Spleen (tissue), 13 donors: ENCODE measurements at places on chromosomes 7 and 10. TPM values are rescaled to one million over a fixed set of nuclear protein-coding genes. Genes with fewer than 3 reads are reported as not detected.

MMD2 gene
- polyA plus RNA-seq: not detected

- no peaks in the 10 kb centered on the region for H3K36me3 ChIP-seq
- H3K27ac ChIP-seq: no peak overlapping the region
- H3K27me3 ChIP-seq: no peaks in the 10 kb centered on the region
- H3K4me1 ChIP-seq: no peaks in the 10 kb centered on the region
Observed at GRCh38 chr10:76115471-76116155, 684.2 kb downstream of the LRMDA start.

DNA sequence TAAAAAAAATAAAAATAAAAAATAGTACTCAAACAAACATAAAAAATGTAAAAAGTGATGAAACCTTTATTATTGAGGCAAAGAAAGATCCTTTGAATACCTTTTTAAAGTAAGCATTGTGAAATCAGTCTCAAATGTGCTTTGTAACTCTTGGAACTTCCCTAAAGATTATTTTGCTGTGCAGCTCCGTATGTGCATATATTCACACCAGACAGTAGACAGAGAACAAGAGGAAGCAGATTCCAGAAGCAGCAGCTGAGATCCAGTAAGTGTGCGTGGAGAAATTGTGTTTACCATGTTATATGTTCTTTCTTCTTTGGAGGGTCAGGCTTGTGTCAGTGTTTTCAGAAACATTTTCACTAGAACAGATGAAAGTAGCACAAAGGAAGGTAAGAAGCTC is 324.9 kb downstream of the AGMO start:
- no peaks in the 10 kb centered on the region for H3K4me1 ChIP-seq
- no peaks in the 10 kb centered on the region for H3K36me3 ChIP-seq
- H3K27ac ChIP-seq: no peak overlapping the region
- H3K4me3 ChIP-seq: no peak overlapping the region
- no peaks in the 10 kb centered on the region for H3K27me3 ChIP-seq

DNA sequence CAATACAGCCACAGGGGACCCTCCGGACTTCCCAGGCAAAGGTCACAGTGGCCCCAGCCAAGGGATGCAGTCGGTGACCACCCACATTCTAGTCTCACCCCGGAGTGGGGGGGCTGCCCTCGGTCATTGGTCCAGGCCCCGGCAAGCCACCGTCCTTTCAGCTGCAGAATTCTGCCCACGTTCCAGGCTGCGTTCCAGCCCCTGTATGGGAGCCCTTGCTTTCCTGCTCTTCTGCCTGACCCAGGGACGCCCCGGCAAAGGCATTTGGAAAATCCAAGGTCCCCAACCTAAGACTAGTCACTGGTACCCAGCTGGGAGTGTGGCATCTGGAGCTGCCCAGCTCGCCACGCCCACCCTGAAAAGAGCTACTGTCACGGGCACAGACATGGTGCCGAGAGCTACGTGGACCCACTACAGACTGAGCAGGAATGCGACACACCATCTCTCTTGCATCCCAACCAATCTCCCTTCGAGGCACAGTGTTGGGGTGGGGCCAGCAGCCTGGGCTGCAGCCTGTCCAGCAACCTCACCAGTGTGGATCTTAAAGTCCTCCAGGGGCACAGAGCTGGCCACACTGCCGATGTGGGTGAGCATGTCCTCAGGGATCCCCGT is 18.6 kb downstream of the OGDHL start:
- peaks cover 19% of the 10 kb centered on the region for H3K27me3 ChIP-seq
- no peak overlapping the region for H3K4me3 ChIP-seq

DNA sequence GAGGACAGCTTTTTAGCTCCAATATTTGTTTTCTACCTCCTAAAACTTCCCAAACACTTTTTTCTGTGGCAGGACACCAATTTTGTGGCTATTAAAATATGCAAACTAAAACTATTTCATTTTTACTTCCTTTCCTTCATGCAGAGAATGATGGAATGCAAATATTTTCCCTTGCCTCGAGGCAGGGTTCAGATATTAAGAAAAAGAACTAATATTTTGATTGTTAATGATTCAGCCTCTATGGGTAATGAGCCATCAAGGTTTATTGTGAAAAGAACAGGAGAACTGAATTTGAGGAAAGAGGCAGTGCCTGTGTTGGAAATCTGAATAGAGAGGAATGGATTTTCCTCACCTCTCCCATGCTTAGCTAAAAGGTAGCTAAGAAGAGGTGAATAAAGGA is 43.1 kb upstream of the CASD1 start:
- no peak for DNase-seq
- H3K36me3 ChIP-seq: no peaks in the 10 kb centered on the region
- H3K27ac ChIP-seq: no peak overlapping the region
- no peaks in the 10 kb centered on the region for H3K27me3 ChIP-seq

DNA sequence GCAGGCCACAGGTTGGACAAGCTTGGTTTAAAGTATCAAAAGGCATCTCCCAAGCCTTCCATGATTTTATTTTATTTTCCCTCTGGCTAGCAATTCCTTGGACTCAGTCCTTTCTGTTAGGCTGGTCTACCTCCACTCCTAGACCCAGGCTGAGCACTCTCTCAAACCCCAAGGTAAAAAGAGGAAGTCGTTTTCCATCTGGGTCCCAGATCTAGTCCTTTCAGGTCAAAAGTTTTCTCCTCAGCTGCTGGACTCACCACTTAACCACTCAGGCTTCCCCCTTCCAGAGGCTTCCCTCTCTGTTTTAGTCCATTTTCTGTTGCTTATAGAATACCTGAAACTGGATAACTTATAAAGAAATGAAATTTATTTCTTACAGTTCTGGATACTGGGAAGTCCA is 252.3 kb upstream of the MKLN1 start:
- peaks cover 84% of the 10 kb centered on the region for H3K4me1 ChIP-seq
- no peak overlapping the region for H3K4me3 ChIP-seq
- H3K27me3 ChIP-seq: no peaks in the 10 kb centered on the region
- H3K27ac ChIP-seq: no peak overlapping the region

AKR1D1 gene
- not detected for polyA plus RNA-seq

- no peak for DNase-seq
- H3K27ac ChIP-seq: peak overlapping the region; percentile 42
- no peaks in the 10 kb centered on the region for H3K36me3 ChIP-seq
- peaks cover 21% of the 10 kb centered on the region for H3K4me1 ChIP-seq
- no peak overlapping the region for H3K4me3 ChIP-seq
- no peaks in the 10 kb centered on the region for H3K27me3 ChIP-seq
Observed at GRCh38 chr7:99121496-99122021, 22.3 kb downstream of the SMURF1 start.

GRCh38 chr7:107628461-107629064 is 32.1 kb upstream of the SLC26A4 start:
- H3K27ac ChIP-seq: no peak overlapping the region
- peaks cover 3% of the 10 kb centered on the region for H3K4me1 ChIP-seq
- H3K27me3 ChIP-seq: no peaks in the 10 kb centered on the region
- peak; percentile 83 for DNase-seq
- H3K4me3 ChIP-seq: no peak overlapping the region
- peaks cover 12% of the 10 kb centered on the region for H3K36me3 ChIP-seq

- no peaks in the 10 kb centered on the region for H3K4me1 ChIP-seq
- no peak overlapping the region for H3K4me3 ChIP-seq
- H3K36me3 ChIP-seq: no peaks in the 10 kb centered on the region
- no peak for DNase-seq
- no peak overlapping the region for H3K27ac ChIP-seq
Observed at GRCh38 chr7:132059141-132059540, 502.7 kb upstream of the PODXL start.

DNA sequence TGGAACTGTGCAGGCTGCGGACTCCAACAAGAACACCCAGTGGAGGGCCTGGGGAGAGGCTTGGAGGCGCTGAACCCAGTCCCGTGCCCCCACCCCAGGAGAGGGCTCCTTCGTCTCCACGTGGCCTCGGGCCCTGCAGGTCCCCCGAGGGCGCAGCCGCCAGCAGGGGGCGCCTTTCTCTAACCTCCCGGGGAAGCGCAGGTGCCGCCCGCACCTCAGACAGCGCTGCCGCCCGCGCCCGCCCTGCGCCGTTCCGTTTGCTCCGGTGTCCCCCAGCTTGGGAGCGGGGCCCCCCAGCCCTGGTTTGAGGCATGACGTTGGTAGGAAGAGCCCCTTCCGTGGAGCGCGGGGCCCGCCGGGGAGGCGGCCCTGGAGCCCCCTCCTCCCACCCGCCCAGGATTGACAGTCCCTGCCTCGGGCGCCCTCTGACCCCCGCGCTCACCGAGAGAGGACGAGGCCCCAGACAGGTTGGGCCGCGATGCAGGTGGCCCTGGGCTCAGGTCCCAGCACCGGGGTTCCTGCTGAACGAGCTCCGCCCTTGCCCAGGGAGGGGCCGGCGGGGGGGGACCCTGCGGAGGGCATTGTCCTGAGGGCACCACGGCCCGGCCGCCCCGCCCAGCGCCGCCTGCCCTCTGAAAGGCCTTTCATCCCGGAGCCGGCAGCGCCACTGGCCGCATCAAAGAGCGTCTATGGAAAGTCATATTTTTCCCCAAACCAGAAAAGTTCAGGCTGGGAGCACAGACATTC is 42.8 kb downstream of the FOXL3 start:
- H3K4me1 ChIP-seq: peaks cover 10% of the 10 kb centered on the region
- no peaks in the 10 kb centered on the region for H3K36me3 ChIP-seq
- H3K4me3 ChIP-seq: peak overlapping the region; percentile 23
- H3K27me3 ChIP-seq: peaks cover 12% of the 10 kb centered on the region
- H3K27ac ChIP-seq: no peak overlapping the region
- DNase-seq: peak; percentile 93

GRCh38 chr10:21507150-21507549 is 18.3 kb downstream of the SKIDA1 start:
- no peaks in the 10 kb centered on the region for H3K27me3 ChIP-seq
- H3K4me1 ChIP-seq: peaks cover 12% of the 10 kb centered on the region
- H3K4me3 ChIP-seq: no peak overlapping the region
- H3K36me3 ChIP-seq: no peaks in the 10 kb centered on the region
- DNase-seq: peak; percentile 41

MPP7 gene
- 1.0 TPM for polyA plus RNA-seq

STAMBPL1 gene
- 6.2 TPM for polyA plus RNA-seq

DNA sequence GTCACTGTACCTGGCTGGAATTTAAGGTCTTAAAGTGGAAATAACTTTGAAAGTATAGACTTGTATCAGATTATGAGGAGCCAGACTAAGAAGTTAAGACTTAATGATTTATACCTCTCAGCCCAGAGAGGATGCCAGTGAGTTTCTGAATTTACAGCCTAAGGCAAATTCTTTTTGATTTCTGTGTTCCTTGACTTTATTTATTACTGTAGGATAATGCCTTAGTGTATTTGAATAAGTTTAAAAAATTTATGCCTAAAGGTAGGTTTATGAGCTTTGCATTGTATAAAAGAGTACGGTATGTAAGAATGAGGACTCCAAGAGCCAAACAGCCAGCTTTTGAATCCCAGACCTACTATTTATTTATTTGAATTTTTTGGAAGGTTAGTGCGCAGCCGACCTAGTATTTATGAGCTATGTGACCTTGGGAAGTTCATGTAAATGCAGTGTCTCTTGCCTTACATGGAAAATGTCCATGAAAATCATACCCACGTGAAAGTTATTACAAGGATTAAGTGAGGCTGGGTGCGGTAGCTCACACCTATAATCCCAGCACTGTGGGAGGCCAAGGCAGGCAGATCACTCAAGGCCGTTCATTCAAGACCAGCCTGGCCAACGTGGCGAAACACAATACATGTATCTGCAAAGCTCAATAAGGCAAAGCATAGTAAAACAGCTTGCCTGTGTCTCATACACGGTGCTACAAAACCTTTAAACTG is 174.6 kb downstream of the AUTS2 start:
- no peaks in the 10 kb centered on the region for H3K36me3 ChIP-seq
- H3K27me3 ChIP-seq: no peaks in the 10 kb centered on the region
- DNase-seq: no peak
- no peak overlapping the region for H3K27ac ChIP-seq

CRYGN gene
- polyA plus RNA-seq: 0.27 TPM

DNA sequence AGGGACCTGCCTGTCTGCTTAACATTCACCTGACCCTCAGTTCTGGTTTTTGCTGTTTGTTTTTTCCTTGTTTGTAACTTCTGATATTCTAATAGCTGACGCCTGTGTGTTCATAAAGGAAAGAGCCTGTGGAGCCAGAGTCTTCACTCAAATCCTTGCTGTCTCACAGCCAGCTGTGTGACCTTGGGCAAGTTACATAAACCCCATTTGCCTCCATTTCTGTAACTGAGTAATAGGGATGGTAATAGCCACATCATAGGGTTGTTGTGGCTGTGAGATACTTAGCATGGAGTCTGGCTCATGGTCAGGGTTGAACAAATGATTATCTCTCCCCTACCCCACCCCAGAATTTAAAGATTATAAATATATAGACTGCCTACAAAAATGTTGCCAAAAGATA is 27.0 kb downstream of the WBP1L start:
- H3K36me3 ChIP-seq: peaks cover 13% of the 10 kb centered on the region
- H3K27ac ChIP-seq: no peak overlapping the region
- no peak for DNase-seq
- no peak overlapping the region for H3K4me3 ChIP-seq
- peaks cover 30% of the 10 kb centered on the region for H3K4me1 ChIP-seq
- no peaks in the 10 kb centered on the region for H3K27me3 ChIP-seq

GRCh38 chr7:21334906-21335305 is 93.0 kb upstream of the SP4 start:
- no peak for DNase-seq
- H3K27me3 ChIP-seq: no peaks in the 10 kb centered on the region
- no peak overlapping the region for H3K27ac ChIP-seq

DGKI gene
- polyA plus RNA-seq: 0.05 TPM

GFRA1 gene
- 0.99 TPM for polyA plus RNA-seq

- no peak overlapping the region for H3K4me3 ChIP-seq
- H3K27me3 ChIP-seq: no peaks in the 10 kb centered on the region
- peak overlapping the region; percentile 85 for H3K27ac ChIP-seq
- no peaks in the 10 kb centered on the region for H3K36me3 ChIP-seq
- DNase-seq: peak; percentile 88
Observed at GRCh38 chr10:72323771-72324191, 30.9 kb downstream of the DNAJB12 start.

DNA sequence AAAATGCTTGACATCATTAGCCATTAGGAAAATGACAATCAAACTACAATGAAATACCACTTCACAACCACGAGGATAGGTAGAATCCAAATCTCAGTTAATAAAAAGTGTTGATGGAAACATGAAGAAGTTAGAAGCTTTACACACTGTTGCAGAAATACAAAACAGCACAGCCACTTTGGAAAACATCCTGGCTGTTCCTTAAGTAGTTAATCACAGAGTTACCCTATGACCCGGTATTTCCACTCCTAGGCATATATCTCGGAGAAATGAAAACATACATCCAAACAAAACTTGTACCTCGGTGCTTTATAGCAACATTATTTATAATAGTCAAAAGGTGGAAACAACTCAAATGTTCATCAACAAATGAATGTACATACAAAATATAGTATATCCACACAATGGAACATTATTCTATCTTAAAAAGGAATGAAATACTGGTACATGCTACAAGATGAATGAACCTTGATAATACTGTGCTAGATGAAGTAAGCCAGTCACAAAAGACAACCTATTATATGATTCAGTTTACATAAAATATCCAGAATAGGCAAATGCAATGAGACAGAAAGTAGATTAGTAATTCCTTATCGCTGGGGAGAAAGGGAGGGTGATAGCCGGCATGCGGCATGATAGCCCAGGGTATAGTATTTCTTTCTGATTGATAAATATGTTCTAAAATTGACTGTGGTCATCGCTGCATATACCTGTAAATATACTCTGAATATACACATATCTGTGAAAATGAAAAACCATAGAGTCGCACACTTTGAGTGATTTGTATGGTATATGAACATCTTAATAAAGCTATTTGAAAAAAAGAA is 1.9 kb downstream of the VWDE start:
- no peak for DNase-seq
- no peaks in the 10 kb centered on the region for H3K36me3 ChIP-seq
- no peak overlapping the region for H3K27ac ChIP-seq
- H3K4me1 ChIP-seq: peaks cover 17% of the 10 kb centered on the region

HMX3 gene
- polyA plus RNA-seq: not detected

GRCh38 chr7:142438923-142439515 is 181.2 kb upstream of the PRSS58 start:
- no peaks in the 10 kb centered on the region for H3K27me3 ChIP-seq
- DNase-seq: no peak
- H3K4me3 ChIP-seq: no peak overlapping the region
- no peak overlapping the region for H3K27ac ChIP-seq
- peaks cover 5% of the 10 kb centered on the region for H3K4me1 ChIP-seq
- H3K36me3 ChIP-seq: no peaks in the 10 kb centered on the region
